ENCODE measurements at places on chromosomes 5 and 9. TPM values are rescaled to one million over a fixed set of nuclear protein-coding genes. Genes with fewer than 3 reads are reported as not detected.

DNA sequence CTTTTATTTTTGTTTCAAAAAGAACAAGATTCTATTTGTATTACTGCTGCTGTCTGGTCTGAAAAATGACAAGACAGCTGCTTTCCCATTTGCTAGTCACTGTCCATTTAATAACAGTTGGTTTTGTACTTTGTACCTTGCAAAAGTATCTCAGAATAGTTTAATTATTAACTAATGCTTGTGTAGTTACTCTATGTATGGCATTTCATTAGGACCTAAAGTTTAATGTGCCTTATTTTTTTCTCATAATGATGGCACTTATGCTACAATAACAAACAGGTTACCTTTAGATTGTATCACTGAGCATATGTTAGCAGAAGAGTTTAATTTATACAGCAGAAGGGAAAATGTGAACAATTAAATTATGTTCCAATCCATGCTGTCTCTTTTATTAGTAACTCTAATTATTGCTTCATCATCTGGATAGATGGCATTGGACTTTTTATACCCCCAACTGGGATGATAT, 134.2 kb downstream of the CDH10 start:
- no peak for DNase-seq

DNA sequence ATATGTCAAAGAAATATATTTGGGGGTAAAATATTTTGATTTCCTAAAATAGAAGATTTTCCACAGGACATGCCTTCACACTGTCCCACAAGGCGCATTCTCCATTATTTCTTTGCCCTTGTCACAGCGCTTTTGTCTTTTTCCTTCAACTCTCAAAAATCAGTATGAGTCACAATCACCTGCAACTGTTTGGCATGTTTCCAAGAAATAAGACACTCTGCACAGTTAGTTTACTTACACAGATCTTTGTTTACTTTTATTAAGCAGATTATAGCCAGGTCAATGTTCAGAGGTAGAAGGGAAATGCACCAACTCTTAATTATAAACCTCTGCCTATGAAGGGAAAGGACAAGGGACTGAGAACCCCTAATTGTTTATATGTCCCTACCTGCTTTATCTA, 9.5 kb downstream of the CEMIP2 start:
- DNase-seq, result no peak

DNA sequence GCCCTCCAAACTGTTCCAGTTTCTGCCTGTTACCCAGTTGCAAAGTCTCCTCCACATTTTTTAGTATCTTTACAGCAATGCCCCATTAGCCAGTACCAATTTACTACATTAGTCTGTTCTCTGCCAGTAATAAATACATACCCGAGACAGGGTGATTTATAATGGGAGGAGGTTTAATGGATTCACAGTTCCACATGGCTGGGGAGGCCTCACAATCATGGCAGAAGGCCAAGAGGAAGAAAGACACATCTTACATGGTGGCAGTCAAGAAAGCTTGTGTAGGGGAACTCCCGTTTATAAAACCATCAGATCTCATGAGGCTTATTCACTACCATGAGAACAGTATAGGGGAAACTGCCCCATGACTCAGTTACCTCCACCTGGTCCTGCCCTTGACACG, 600.7 kb upstream of the CDH6 start:
- no peak for DNase-seq

- DNase-seq, result no peak
These were observed 224.9 kb downstream of the EBF1 start for GRCh38 chr5:158874792-158875191.

- no peak for DNase-seq
These were observed 29.2 kb downstream of the RFK start for GRCh38 chr9:76365028-76365427.

The PHYKPL gene
- 33.4 TPM for polyA plus RNA-seq

All from AG04450 (cell line).